ENCODE measurements at places on chromosomes 5 and 9.

- no peak for DNase-seq
Observed at GRCh38 chr5:168301593-168302390, 10.3 kb downstream of the WWC1 start.

GRCh38 chr5:43389679-43390329 lies 22.4 kb downstream of the CCL28 start:
- peak; percentile 64 for DNase-seq

DNA sequence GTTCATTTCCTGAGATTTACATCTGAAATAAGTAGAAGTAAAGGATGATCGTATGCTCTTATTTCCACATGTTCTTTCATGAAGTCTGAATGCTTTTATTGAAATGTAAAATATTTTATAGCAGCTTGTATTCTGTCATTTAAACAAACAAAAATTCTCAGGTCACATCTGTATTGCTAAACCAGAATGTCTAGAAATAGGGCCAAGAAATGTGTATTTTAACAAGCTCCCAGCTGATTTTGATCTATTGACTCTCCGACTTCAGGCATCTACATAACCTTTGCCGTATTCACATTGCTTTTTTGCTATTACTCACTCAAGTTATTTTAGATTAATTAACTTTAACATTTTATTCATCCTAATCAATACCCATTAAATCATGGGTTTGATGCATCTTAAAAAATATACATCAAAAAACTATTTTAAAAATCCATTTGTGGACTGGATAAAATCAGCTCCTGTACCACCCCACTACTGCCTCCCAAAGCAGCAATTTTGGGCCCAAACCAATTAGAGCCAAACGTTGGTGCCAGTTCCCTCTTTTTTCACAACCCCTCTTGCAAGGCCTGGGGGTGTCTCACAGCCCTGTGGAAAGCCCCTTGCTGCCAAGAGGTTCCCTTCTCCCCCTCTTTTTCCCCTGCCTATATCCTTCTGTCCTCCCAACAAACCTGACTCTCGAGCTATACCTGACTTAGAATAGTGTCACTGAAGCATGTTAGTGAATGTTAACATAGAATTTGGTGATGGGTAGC lies 34.5 kb downstream of the HAVCR1 start:
- DNase-seq, result no peak

DNA sequence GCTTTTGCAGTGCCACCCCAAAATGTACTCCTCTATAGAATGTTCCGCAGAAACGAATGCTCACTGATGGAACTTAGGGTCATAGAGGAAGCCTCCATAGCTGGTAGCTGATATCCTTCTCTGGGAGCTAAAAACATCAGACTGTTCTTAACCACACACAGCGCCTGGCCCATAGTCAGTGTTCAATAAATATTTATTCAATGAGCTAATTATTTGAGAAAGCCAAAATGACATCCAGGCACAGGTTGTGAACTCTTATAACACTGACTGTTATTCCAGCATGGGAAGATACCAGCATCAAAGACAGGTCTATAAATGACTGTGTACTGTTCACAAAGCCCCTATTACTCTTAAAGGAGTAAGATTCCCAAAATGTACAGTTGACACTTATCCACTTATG lies 12.9 kb downstream of the GDF9 start:
- no peak for DNase-seq

DNA sequence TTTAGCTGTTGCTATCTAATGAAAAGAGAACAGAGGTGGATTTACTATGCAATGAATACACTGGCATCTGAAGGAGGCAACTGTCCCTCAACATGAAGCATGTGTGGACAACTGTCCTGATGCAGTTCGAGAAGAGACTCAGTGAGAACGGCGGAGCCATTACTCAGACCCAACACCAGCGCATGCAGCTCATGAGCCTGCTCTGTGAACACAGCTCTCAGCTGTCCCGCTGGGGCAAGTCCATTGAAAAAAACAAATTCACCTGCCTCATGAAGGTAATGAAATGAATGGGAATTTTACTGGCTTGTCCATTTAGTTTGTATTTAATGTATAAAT lies 78.8 kb downstream of the SPTLC1 start:
- DNase-seq, result no peak

- no peak for DNase-seq
Observed at GRCh38 chr5:159752622-159753275, 163.5 kb upstream of the ADRA1B start.

DNA sequence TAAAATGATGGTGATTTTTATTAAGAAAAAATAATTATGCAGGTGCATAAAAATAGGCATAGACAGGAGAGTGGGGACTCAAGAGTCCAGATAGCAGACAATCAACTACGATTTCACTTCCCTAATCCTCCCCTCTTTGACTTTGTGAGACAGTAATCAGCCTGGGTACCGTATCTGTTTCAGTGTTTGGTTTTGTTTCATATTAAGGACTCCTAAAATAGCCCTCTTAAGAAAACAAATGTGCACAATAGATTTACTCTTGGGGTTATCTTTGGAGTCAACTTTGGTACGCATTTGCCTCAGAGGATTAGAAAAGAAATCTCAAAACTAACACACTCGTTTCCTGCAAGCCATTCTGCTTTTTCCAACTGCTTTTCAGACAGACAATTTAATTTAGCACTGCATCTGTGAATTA lies 96.3 kb downstream of the ZNF608 start:
- no peak for DNase-seq

- DNase-seq, result no peak
Observed at GRCh38 chr5:74275171-74275992, 365.1 kb downstream of the ENC1 start.

- no peak for DNase-seq
Observed at GRCh38 chr5:5658226-5658625, 235.7 kb downstream of the ICE1 start.

DNA sequence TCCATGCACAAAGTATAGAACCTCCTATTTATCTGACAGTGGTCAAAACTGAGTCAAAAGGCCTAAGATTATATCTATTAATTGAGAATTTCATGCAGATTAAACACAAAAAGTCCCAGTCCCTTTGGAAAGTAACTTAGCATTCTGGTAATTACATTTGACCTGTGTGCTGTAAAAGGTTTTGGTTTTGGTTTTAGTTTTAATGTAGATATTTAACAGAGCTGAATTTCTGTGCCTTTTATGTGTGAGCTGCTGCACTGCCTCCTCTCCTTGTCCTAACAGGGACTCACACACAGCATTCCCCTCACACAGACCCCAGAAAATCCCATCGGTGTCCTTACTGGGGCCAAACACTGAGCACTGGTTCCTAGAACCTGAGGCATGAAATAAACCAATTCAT lies 31.0 kb upstream of the FSD1L start:
- DNase-seq, result no peak

DNA sequence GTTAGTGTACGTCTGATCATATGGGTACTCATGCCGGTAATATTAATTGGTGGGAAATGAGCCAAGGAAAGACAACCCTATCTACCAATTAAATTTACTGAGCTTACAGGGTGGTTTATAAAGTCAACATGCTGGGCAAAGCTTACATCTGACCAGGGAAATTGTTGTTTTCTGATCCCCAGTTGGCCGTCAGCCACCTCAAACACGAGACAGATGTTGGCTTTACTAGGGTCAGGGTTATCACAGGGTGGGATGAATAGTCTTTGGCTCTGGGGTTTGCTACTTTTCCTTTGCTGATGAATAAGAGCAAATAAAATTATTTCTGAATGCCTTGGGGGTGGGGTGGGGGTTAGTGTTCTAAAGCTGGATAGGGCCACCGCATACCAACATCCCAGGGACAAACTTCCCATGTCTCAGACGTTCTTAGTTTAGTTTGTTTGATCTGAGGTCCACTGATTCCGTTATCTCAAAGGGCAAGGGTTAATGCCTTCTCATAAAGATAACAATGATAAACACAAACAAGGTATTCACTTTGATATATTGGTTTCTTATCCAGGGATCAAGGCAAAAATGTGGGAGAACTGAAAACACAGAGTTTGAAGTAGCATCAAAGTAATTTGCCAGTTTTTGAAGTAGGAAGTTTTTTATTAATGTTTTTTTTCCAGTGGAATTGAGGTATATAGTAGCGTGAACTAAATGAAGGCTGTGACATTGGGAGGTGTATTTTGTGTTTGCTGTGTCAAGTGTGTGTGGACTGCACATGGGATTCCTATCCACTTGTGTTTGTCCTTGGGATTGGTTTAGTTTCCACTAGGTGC lies 109.1 kb upstream of the RPS23 start:
- no peak for DNase-seq

DNA sequence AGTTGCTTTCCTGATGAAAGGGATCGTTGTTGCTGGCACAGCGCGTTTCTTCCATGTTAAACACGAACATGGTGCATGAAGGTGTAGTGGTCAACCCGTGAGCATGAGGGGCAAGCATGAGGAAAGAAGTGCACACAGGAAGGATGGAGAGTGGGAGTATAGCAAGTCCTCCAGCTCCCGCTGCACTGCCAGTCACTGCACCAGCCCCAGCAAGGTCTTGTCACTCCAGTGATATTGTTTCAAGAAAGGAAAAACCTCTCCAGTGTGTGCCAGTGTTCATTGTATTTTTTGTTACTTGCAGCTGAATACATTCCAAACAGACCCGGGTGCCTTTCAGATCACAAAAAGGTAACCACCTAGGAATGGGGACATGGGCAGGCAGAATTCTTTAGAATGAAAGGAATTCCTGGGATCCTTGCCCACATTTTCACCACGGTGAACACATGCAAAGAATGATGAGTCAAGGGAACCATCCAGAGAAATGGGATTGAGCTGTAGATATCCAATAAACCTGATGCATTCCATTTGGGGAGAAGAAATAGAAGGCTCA lies 186.3 kb downstream of the AOPEP start:
- DNase-seq, result no peak

DNA sequence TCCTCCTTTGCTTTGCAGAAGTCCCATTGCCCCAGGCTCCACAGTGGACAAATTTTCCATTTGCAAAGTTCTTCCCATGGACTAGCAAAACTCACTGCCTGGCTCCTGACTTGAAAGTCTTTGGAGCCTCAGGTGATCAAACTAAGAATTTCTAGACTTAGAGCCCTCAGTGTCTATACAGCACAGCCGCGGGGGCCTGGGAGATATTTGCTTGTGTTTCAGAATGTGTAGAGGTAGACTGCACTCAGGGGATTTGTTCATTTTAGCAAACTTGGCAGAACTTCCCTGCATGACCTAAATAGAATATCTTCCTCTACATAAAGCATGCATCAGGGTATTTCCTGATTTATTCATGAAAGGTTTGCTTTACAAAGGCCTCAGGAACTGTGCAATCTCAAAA lies 384.2 kb upstream of the ZNF462 start:
- DNase-seq, result no peak
